ENCODE measurements at places on chromosomes 5 and 9. TPM values are rescaled to one million over a fixed set of nuclear protein-coding genes. Genes with fewer than 3 reads are reported as not detected.

SOX30 gene
- total RNA-seq = 0.49 TPM

ADAMTSL2 gene
- not detected for total RNA-seq

NUDT12 gene
- 3.5 TPM for total RNA-seq

ARHGEF39 gene
- total RNA-seq = 0.62 TPM

DMGDH gene
- 0.87 TPM for total RNA-seq

CMYA5 gene
- total RNA-seq = 0.10 TPM

DNA sequence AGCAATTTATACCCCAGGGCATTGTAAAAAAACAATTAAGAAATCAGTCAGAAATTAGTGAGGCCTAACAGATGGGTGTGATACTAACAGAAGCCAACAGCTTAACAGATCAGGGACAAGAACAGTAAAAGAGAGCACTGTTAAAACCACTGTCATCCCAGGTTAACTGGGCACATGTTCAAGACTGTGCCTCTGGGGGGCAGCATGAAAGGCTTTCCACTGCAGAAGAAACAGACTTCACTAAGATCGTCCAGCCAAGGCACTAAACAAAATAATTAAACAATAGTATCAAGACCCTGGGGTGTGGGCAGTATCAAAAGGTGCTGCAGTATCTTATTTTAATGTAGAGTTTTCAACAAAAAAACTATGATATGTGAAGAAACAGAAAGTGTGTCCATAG is 43.5 kb downstream of the FBN2 start:
- no peak for DNase-seq

DNA sequence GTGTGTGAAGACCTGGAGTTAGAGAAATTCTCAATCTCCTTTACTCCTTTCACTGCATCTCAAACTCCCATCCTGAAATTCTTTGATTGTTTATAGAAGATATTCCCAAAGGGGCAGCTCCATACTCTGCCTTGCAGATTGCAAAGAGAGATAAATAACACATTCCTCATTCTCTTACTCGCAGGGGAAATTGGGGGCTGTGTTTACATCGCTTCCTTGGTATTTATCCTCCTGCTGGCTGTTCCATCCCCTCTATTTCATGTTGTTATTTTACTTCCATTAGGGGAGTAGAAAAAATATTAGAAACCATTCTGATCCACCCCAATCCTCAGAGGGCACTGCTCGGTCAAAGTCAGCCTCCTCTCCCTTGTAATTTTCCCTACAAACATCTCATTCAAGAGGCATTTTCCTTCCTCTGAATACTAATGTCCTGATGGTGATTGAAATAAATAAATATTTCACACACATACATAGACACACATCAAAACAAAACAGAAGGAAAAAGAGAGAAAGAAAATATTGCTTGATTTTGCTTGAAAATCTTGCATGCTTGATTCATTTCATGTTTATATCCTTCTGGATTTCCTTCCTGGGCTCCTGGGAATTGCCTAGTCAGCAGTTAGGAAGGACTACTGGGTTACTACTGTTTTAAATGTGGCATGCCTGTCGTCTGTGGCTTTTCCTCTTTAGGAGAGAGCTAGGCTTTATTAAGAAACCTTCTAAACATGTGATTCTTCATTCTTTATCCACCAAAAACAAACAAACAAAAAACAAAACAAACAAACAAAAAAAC is 420.1 kb upstream of the PAPPA start:
- no peak for DNase-seq

GRCh38 chr5:1343315-1343751 is 1.6 kb downstream of the CLPTM1L start:
- no peak for DNase-seq

GRCh38 chr9:137784046-137784445 is 93.5 kb upstream of the CACNA1B start:
- DNase-seq = no peak

DNA sequence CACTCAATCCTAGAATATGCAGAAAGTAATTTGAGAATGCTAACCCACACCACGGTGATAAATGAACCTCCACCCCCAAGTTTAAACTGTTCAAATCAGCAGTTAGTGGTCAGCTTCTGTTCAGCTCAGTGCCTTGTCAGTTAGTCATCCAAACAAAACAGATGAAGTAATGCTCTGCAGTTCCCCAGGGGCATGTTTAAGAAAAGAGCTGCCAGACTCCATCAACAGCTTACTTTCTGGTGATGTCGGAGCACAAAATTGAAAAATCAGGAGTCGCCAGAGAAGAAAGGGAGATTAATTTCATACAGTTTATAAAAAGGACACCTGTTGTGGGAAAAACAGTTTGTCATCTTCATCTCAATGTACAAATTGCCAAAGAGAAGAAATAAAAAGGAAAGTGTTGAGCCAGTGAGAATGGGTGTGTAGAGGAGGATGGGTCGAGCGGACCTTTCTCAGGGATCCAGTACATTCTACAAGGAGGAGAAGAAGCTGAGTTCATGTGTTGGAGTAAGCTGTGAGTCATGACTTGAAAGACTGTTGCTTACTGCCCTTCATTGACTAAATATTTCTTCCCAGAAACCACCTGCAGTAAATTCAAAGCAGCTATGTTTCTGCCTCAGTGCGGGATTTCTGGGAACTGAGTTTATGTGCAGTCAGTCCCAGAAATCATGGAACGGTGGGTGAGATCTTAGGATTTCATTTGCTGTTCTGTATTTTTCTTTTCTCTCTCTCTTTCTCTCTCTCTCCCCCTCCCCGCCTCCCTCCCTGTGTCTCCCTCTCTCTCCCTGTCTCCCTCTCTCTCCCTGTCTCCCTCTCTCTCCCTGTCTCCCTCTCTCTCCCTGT is 13.7 kb downstream of the TRIO start:
- peak; percentile 48 for DNase-seq

DNA sequence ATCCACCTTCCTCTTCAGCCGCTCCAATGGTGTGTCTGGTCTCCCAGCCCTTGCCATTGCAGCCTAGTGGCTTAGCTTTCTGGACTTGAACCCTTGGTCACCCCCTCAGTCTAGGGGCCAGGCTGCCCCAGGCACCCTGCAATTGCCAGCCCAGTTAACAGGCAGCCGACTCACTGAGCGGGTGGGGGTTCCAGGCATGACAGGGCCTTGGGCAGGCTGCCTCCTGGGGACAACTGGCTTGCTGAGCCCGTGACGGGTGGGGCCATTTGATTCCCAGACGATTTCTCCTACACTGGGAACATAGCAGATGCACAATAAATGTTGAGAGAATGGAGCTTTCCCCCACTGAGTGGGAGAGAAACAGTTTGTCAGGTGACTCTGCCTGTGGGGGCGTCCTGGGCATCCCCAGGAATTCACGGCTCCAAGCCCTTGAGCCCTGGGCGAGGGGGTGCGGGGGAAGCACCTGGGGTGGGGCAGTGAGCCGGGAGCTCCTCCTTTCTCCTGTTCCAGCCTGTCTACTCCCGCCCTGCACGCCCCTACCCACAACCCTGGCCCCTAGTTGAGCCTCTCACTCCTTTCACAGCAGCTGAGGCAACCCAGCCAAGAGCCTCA is 12.6 kb upstream of the AQP7 start:
- no peak for DNase-seq

DNA sequence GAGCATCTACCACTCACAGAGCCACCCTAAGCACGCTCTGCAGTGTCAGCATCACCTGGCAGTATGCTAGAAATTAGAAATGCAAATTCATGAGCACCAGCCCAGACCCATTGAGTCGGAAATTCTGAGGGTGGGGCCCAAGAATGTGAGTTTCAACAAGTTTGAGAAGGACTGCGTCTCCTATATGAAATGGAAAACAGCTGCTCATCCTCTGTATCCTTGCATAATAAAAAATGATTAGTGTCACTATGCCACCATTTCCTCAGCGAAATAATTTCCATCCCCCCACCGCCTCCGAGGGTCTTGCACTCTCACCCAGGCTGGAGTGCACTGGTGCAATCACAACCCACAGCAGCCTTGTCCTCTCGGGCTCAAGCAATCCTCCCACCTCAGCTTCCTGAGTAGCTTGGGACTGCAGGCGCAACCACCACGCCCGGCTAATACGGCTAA is 1.3 kb upstream of the IQGAP2 start:
- DNase-seq = peak; percentile 78

GRCh38 chr9:35258660-35259474 is 97.1 kb downstream of the UNC13B start:
- peak; percentile 56 for DNase-seq

- no peak for DNase-seq
Measured at GRCh38 chr5:14400085-14400484, 181.5 kb upstream of the OTULINL start.

DNA sequence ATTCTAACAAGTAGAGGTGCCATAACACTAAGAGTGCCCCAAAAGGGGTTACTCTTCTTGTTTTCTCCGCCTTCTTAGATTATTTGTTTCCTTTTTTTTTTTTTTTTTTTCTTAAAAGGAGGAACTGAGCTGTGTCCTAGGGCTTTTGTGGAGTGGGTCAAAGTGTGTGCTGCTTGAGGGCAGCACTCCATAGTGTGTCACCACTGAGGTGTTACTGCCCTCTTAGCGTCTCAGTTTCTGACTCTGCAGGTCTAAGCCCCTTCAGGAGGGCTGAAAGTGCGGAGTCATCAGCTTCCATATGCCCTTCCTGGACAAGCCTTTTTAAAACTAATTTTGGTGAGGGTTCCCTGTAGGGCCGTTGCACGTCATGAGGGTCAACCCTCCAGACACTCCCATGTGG is 12.6 kb upstream of the NANS start:
- DNase-seq = no peak

DNA sequence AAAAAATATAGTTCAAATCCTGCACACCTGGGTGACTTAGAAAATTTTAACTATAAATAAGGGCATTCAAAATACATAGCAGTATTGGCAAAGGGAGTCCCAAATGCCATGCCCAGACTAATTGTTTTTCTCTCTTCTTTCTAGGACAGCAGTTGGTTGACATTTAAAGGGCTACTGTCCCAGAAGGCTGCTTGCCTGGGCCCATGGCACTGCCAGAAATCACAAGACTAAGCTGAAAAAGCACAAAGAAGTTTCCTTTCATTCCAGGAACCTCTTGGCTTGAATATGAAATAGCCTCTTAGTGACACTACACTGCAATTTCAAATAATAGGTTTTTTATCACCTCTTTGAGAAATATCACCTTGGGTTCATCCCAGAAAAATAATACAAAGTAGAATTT is 388.9 kb upstream of the TRPC7 start:
- no peak for DNase-seq

DNA sequence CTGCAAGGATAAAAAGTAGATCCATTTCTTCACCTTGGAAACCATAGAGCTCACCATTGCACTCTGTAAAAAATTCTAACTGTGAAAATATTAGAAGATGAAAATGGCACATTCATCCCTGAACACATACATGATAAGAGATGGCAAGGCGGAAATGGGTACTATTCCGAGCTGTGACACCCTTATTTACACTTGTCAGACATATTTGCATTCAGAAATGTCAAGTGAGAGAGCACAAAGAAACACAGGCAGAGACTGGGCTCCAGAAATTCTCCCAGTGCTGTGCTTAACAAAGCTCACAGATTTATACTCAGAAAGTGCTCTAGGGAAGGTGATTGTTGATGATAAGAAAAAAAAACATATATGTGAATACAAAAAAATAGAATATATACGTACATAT is 170.3 kb upstream of the PUM3 start:
- no peak for DNase-seq

GRCh38 chr9:71632776-71633175 is 135.5 kb downstream of the CEMIP2 start:
- no peak for DNase-seq

DNA sequence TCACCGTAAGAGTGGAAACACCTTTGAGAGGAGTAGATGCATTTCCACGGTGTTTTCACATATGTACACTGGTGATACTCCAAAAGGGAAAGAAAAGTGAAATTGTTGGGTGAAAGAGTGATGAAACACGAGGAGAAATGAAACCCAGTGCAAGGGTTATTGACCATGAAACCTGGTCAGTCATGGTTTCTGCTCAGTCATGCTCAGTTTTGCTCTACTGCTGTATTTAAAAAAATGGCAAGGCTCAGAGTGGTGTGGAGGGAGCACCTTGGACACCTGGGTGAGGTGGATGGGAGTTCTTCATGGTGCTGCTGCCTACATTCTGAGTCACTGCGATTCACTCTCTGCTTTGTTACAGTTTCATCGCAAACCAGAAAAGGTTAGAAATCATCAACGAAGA is 32.3 kb downstream of the NTRK2 start:
- no peak for DNase-seq

DNA sequence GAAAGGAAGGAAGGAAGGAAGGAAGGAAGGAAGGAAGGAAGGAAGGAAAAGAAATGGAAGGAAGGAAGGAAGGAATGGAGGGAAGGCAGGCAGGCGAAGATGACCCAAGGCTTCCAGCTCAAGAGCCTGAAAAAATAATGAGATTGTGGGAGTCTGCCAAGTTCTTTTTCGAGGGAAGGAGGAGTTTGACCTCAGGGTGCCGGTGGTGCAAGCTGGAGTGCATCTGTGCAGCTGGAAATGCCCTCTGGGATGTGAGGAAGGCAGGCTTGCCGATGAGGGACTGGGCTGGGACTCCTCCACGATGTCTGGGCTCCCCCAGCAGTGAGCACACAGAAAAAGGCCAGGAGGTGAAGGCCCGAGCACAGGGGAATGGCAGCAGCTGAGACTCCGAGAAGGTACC is 154.9 kb upstream of the DAPK1 start:
- no peak for DNase-seq

DNA sequence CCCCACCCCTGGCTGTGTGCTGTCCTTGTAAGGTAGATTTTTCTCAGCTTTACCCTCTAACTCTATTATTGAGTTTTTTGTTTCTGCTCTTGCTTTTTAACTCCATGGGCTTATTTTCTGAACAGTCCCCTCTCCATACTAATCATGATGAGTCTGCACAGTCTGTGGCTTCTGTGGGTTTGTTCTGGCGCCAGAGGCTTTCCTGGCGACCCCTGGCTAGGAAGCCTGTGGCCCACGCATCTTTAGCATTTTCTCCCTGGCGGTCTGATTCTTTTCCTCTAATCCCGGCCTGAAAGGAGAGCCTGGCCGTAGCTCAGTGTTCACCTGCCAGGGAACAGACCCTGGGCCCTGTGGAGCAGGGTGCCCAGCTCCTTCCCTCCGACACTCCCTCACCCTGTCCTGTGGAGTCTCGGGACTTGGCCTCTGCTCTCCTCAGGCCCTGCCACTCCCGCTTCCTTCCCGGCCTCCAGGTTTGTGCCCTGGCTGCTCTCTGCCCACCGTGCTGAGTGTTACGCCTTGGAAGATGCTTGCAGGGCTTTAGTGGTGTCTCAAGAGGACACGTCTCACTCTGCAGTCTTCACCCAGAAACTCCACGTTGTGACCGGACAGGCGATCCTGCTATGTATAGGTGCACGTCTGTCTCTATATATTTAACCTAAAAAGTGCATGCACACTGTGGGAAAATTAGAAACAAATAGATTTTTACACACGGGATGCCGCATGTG is 31.7 kb upstream of the LRRC14B start:
- no peak for DNase-seq

- DNase-seq = no peak
Measured at GRCh38 chr5:143569722-143570567, 166.5 kb upstream of the NR3C1 start.

Data from B cell (primary cell).